ENCODE measurements at places on chromosomes 7 and 10. TPM values are rescaled to one million over a fixed set of nuclear protein-coding genes. Genes with fewer than 3 reads are reported as not detected.

The CLCN1 gene
- total RNA-seq: not detected

The INA gene
- total RNA-seq: 5.2 TPM

The TEX47 gene
- not detected for total RNA-seq

The DYNC1I1 gene
- 0.52 TPM for total RNA-seq

The OR9A2 gene
- not detected for total RNA-seq

The TFEC gene
- total RNA-seq: 0.80 TPM

The HOXA10 gene
- 11.5 TPM for total RNA-seq

The GNA12 gene
- 37.7 TPM for total RNA-seq

The VAX1 gene
- total RNA-seq: not detected

The PLA2G12B gene
- 0.05 TPM for total RNA-seq
